ENCODE measurements at places on chromosomes 4 and X.

GRCh38 chr4:78545275-78546246, 6.0 kb upstream of the ANXA3 start:
- DNase-seq = no peak

- DNase-seq = no peak
Measured at GRCh38 chr4:121061215-121061614, 11.1 kb downstream of the NDNF start.

DNA sequence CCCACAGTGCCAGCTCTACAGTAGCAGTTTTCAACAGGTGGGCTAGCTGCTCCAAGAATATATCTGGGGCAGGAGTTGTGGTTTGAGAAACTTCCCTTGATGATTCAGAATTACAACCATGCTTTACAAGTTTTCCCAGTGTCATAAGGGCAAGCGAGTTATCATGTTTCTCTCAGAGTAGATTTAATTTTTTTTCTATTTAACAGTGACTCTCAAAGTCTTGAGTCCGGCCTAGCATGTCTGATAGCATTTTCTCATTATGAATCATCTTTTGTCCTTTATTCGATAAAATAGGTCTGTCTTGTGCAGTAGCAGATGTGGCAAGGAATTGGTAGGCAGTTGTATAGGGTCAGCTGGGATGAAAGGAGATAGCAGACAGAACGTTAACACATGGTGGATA, 62.2 kb upstream of the SPANXD start:
- no peak for DNase-seq

- DNase-seq = no peak
Measured at GRCh38 chrX:13911586-13911985, 94.7 kb upstream of the GPM6B start.

DNA sequence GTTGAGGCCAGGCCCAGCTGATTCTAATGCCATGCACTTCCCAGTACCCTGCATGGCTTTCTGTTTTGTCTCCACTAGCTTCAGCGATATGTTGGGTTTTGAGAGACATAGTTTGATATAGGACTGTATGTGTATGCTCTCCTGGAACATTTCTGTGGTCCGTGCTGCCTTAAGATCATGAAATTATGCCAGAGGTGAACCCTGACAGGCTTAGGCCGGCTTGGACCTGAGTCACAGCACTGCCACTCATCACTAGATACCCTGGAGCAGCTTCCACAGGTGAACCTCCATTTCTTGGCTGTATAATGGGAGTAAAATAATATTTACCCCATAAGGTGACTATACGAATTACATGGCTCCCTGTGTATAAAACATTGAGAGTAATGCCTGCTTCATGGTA, 6.4 kb downstream of the SGMS2 start:
- DNase-seq = no peak

GRCh38 chrX:7294483-7294882, 146.5 kb upstream of the PUDP start:
- DNase-seq = peak; percentile 9

DNA sequence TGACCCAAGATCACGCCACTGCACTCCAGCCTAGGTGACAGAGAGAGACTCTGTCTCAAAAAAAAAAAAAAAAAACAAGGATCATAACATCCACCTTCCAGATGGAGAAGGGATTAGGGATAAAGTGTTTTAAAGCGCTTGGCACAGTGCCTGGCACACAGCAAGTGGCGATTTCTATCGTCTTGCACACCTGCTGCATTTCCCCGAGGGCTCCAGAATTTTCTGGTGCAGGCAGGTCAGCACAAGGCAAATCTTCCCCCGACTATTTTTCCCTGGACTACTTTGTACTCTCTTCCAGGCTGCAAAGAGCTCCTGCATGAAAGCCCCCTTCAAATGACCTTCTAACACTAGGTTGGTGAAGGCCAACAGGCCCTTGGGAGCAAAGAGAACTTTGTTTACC, 57.3 kb downstream of the APBB2 start:
- DNase-seq = no peak

GRCh38 chrX:51955200-51955599, 61.8 kb downstream of the MAGED1 start:
- DNase-seq = no peak

DNA sequence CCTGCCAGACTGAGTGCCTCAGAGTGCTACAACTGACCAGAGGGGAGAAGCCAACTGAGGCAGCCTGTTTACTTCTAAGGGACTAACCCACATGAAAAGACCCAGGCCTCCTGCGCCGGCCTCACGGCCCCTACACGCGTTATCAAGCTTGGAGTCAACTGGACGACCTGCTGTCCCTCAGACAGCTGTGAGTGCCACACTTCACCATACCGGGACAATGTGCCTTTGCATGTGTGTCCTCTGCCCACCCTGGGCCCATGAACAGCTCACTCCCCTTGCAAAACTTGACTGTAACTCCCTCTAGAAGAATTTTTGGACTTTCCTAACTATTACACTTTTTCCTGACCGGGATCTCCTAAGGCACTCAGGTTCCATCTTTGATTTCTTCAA, 1.8 kb downstream of the NOP14 start:
- DNase-seq = peak; percentile 12

- peak; percentile 24 for DNase-seq
Measured at GRCh38 chr4:77599378-77599777, 6.2 kb upstream of the CXCL13 start.

- DNase-seq = no peak
Measured at GRCh38 chr4:8709050-8709728, 116.6 kb downstream of the CPZ start.

DNA sequence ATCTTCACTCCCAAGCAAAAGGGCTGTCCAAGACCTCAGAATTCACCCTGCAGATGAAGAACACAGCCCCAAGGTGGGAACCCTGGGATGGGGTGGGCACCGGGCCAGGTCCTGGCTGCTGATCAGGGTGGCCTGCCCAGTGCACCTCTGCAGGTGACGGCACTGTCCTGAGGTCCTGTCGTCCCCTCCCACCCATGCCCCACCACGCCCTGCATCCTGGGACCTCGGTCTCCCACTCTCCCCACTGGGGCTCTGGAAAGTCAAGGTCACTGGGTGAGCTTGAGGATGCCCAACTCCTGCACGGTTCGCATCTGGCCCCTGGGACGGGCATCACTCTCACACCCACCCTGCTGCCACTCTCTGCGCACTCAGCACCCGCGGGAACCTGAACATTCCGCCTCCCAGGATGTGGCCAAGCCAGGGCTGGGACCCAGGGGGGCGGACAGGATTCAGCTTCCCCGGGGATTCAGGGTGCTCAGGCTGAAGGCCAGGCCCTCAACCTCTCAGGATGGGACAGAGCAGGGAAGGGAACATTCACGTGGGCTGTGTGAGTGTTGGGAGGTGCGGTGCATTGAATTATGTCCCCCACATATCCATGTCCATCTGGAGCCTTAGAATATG, 115.9 kb downstream of the CPZ start:
- DNase-seq = no peak

GRCh38 chr4:168509786-168510185, 12.9 kb downstream of the PALLD start:
- peak; percentile 53 for DNase-seq

DNA sequence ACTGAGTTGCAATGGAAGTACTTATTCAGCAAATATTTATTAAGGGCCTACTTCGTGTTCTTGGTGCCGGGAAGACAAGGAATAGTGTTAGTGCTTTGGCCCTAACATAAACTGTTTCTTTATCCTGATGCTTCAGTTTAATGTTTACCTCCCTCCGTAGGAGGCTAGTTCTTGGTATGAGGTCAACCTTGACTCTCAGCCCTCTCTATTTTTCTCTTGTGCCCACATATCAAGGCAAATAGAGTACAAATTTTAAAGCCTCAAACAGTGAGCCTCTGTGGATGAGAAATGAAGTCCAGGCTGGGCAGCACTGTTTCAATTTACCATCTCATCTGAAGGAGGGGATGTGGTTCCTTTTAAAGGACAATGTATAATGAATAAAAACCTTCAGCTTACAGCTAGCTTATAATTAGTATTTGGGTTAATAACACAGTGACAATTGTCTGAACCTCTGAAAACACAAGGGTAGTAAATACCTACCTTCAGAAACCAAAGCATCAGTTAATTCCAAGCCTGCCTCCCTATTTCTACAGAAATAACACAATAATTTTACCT, 68.5 kb downstream of the SH3RF1 start:
- DNase-seq = no peak

DNA sequence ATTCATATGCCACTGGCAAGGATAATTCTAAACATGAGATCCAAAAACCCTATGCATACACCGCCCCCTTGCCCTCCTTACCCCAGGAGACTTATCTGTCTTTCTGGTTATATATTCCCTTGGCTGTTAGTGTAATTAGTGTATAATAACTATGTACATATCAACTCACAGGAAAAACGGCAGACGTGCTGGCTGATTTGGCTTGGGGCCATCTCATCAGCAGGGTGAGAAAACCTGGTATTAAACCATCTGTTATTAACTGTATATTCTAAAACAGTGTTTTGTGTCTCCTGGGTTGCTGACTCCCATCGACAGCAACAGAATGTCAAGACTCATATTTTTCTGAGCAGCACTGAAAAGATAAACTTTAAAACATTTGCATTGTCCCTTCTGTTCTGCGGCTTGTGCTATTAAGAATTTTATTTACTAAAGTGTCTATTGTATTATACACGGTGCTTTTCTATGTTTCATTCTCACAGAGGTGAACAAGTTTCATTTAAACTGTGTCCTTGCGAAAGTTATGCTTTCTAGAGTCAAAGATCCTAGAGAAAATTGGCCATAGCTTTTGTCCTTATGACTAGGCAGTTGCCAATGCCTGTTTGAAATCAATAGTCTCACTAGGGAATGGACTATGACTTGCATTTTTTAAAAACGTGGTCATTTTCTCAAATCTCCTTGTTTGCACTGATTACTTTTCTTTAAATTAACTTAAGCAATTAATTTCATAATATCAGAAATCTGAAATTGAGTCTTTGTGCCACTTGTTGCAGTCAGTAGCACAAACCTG, 211.5 kb upstream of the MID1 start:
- DNase-seq = no peak

- DNase-seq = no peak
Measured at GRCh38 chr4:162341533-162341932, 177.7 kb upstream of the FSTL5 start.

- DNase-seq = peak; percentile 53
Measured at GRCh38 chr4:107913283-107913899, 18.0 kb upstream of the CYP2U1 start.

GRCh38 chr4:3898098-3898497, 131.9 kb downstream of the ADRA2C start:
- DNase-seq = no peak

GRCh38 chr4:56227301-56227835, 159.9 kb downstream of the AASDH start:
- DNase-seq = no peak

DNA sequence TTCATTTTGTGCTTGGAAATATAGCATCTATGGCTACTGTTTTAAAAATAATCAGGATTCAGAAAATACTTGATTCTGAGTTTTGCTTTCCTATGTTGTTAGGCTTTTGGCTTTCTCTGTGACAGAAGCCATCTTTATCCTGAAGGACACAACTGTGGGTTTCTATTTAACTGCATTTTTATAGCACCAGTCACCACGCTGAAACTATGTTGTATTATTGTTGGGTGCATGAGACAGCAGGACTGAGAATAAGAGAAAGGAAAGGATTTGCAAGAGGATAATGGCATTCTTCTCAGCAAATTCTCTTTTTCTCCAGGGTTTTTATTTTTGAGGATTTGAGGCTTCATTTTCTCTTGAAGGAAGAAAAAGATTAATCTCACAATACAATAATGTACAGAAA, 10.1 kb upstream of the NEUROG2 start:
- no peak for DNase-seq

DNA sequence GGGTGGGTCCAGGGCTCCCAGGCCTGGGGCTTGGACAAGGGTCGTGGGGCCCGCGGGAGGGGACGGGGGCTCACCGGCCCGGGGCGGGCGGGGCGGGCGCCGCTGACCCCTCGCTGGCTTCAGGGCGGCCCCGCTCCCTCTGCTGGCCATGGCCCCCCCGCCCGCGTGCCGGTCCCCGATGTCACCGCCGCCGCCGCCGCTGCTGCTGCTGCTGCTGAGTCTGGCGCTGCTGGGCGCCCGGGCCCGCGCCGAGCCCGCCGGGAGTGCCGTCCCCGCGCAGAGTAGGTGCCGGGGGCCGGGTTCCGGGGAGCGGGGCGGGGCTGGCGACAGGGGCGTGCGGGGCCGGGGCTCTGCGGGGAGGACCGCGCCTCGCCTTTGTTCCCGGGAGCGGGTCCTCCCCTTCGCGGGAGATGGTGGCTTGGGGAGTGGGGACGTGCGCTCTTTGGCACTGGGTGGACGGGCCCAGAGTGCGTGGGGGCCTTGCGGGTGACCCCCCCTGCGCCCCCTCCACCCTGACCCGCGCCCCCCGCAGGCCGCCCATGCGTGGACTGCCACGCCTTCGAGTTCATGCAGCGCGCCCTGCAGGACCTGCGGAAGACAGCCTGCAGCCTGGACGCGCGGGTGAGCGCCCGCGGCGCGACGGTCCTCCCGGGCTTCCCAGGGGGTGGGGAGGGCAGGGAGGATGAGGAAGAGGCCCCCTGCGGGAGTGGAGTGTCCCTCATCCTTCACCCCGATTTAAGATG, 16.8 kb upstream of the NAT8L start:
- no peak for DNase-seq

Data from AML-193 (cell line).